Tongue (tissue), 3 donors: ENCODE measurements at places on chromosomes 2 and 18. TPM values are rescaled to one million over a fixed set of nuclear protein-coding genes. Genes with fewer than 3 reads are reported as not detected.

The HOXD10 gene
- 0.62 TPM for total RNA-seq

The UGT1A8 gene
- 0.31 TPM for total RNA-seq

The FBXO48 gene
- 0.82 TPM for total RNA-seq

The FRZB gene
- total RNA-seq: 38.0 TPM

The LBH gene
- total RNA-seq: 56.4 TPM

The TCF23 gene
- not detected for total RNA-seq

The CXXC1 gene
- total RNA-seq: 38.0 TPM

The CARF gene
- 13.7 TPM for total RNA-seq

The IAH1 gene
- total RNA-seq: 36.6 TPM

The TMEM178A gene
- 4.9 TPM for total RNA-seq

The EVX2 gene
- total RNA-seq: not detected

The MALL gene
- total RNA-seq: 19.2 TPM

The DHRS9 gene
- 1.6 TPM for total RNA-seq

The STK39 gene
- total RNA-seq: 26.4 TPM

The LIMS3 gene
- total RNA-seq: 7.3 TPM

The FSHR gene
- not detected for total RNA-seq

The SPP2 gene
- total RNA-seq: not detected

The MPP4 gene
- total RNA-seq: 0.51 TPM

The FAM161A gene
- total RNA-seq: 7.5 TPM

The TRIP12 gene
- total RNA-seq: 241 TPM

The CCDC68 gene
- total RNA-seq: 5.0 TPM

The GALNT3 gene
- 8.7 TPM for total RNA-seq

The DTNA gene
- total RNA-seq: 105 TPM

The BARD1 gene
- total RNA-seq: 69.9 TPM

The ADRA2B gene
- 5.2 TPM for total RNA-seq

The DYNAP gene
- not detected for total RNA-seq

The PARD3B gene
- total RNA-seq: 21.5 TPM

The KIAA2012 gene
- total RNA-seq: 0.21 TPM

The POTEJ gene
- total RNA-seq: not detected
